ENCODE measurements at places on chromosomes 6 and 20.

DNA sequence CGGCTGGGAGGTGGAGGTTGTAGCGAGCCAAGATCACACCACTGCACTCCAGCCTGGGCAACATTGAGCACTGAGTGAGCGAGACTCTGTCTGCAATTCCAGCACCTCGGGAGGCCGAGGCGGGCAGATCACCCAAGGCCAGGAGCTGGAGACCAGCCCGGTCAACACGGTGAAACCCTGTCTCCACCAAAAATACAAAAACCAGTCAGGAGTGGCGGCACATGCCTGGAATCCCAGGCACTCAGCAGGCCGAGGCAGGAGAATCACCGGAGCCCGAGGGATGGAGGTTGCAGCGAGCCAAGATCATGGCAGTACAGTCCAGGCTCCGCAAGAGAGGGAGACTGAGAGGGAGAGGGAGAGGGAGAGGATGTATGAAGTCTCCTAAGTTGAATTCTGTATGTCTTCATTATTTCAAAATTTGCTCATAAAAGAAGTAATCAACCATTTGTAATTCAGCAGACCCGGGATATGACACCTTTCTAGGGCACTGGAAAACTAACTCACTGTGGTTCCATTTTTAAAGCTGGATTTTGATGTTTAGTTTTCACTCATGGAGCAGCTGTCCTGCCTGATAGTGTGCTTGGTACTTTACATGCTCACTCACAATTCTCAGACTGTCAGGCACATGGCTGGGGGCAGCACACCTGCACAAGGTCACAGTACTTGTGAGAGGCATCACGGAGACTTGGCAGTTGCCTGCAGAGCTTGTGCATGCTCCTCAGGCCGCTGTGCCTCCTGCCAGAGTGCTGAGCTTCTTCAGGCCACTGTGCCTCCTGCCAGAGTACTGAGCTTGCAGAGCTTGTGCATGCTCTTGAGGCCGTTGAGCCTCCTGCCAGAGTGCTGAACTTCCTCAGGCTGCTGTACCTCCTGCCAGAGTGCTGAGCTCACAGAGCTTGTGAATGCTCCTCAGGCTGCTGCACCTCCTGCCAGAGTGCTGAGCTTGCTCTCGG, 106.2 kb downstream of the ERMARD start:
- no peak for DNase-seq

DNA sequence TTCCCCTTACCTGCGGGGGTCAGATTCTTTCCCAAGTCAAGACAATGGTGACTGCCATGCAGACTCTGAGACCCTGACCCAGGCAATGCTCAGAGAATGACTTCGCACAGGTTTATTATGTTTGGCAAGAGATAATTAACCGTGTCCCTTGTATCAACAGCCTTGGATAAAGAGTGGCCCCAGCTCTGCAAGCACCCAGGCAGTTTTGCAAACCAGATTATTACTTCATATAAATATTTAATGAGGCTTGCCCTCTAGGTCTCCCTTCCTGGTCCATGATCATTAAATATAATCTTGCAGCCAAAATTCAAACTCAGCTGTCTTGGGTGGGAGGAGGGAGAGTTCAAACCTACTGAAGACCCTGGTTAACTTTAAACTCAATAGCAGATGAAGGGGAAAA, 156.5 kb downstream of the ANKRD60 start:
- no peak for DNase-seq

- DNase-seq = no peak
Observed at GRCh38 chr20:33846291-33846935, 35.3 kb downstream of the CHMP4B start.

DNA sequence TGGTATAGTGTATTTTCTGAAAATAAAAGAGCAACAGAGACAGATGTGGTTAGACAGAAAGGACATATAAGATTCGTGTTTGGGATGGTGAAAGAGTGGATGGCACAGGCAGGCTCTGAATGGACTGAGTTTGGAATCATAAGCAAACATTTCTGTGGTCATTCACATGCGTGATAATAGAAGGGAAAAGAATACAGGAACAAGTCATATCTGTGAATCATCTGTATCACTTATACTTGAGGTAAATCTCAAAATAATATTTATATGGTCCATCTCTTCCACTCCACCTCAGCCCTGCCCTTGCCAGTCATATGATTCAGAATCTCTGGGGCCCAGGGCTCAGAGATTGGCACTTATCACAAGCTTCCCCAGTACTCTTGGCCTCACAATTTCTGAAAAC, 535.1 kb downstream of the BCKDHB start:
- DNase-seq = no peak

GRCh38 chr6:150499882-150500312, 99.8 kb upstream of the PLEKHG1 start:
- no peak for DNase-seq

DNA sequence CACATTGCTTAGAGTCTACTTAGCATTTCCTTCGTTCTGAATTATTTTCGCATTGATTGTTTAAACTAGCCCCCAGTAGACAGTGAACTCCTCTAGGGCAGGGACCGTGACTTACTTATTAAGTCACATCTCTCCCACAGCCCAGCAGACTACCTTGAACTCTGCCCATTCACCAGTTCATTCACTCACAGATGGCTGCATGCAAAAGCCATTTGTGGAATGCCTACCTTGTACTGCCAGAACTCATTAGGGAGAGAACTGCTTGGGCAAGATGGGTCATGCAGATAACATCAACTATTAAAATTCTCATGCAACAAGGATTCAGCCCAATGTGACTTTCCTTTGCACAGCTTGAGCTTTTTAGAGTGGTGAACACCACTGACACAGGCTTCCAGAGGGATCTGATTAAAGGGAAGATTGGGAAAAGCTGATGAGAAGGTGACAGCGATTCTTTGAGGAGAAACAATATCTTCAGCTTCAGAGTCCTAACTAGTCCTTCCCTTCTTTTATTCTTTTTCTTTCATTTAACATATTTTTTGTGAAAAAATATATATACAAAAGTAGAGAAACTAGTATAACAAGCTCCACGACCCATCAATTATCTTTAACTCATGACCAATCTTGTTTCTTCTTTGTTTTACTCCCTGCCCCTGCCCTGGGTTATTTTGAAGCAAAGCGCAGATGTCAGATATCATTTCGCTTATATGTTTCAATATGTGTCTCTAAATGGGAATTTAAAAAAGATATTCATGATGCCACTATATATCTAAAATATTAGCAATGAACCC, 273.9 kb downstream of the CDC5L start:
- no peak for DNase-seq

DNA sequence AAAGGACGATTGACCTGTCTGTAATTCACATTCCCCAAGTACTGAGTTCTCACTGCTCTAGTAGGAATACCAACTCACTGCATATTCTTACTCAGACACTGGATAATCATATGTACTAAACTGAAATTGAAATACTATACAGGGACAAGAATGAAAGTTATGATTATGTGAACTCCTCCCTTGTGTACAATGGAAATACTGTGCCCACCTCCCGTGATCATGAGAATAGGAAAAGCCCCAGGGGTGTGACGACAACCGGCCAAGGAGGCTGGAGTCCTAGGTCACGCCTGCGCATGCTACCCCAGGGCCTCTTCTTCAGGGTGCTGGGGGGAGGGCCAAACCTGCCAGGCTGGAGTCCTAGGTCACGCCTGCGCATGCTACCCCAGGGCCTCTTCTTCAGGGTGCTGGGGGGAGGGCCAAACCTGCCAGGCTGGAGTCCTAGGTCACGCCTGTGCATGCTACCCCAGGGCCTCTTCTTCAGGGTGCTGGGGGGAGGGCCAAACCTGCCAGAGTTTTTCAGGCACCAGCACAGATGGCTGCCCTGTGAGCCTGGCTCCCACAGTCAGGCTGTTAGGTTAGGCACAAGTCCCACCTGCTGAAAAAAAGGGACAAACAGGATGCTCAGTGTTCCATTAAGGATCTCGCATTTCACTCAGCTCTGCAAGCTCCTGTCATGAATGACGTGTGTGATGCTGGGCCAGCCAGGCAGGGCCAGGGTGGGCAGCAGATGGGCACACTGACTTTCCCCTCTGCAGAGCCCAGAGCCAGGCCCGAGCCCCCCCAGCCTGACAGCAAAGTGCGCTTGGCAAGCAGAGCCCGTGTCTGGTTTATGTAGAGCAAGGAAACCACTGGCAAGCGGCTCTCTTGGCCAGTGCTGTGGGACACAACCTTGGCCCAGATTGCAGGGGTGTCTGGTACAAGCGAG, 107.7 kb downstream of the FOXF2 start:
- no peak for DNase-seq

- no peak for DNase-seq
Observed at GRCh38 chr20:24588047-24588635, 118.7 kb downstream of the SYNDIG1 start.

- no peak for DNase-seq
Observed at GRCh38 chr6:113076116-113076515, 729.0 kb downstream of the RFPL4B start.

- DNase-seq = no peak
Observed at GRCh38 chr20:15842872-15843271, 730.4 kb downstream of the KIF16B start.

DNA sequence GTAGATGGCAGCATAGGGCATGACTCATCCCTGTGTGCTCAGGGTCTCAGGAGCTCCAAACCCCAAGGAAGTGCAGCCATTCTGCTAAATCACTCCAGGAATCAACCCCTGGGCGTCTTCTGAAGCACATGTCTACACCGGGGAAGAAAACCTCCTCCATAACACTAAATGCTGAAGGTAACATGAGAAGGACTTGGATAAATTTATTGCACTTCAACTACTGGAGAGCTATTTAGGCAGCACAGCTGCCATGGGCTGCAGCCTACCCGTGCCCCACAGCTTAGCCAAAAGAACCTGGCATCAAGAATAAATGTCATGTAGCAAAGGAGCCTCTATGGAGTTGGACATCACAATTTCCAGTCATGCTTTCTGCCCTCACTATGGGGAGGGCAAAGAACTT, 152.4 kb upstream of the PROKR2 start:
- no peak for DNase-seq

DNA sequence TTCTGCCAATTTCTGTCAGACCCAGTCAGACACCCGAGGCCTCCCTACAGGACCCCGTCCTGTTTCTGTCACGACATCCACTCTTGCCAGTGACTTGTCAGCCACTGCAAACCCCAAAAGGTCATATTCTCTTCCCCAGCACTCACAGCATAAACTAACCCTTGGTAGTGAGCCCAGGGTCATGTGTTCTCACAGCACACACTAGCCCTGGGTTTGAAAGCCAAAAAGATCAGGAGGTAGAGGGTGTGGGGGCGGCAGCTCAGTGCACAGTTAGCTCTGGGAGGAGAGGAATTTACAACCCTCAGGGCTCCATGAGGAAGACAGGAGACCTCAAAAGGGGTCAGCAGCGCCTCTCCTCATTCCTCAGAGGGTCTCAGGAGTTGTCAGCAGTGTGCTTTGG, 9.9 kb upstream of the SNX9 start:
- no peak for DNase-seq

DNA sequence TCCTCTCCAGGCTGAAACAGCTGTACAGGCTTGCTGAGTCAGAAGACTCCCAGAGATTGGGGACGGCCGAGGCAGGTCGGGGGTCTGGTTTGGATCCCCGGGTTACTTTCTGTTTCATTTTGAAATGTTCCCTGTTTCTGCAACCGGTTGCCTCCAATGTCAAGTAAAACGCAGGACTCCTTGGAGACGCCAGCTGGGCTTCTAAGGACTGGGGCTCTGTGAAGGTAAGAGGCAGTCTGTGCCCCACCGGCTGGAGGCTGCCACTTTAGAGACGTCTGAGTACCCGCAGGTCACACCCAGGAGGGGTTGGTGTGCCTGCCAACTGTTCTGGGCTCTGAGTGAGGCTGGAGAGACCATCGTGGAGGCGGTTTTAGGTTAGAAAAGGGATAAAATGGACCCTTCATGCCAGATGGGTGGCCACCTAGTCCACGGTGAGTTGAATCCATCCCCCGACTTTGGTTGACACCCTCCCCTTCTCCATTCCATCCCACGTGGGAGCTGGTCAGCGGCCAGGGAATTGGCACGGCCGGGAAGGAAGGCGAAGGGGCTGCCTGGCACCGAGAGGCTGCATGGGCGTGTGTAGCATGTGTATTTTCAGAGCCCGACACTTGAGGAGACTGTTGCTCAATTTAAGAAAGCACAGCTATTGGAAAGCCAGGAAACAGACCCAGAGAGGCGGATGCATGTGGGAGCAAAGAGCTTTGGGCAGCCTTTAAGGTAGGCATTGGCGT, 240.9 kb downstream of the PHACTR1 start:
- no peak for DNase-seq

- no peak for DNase-seq
Observed at GRCh38 chr20:9981829-9982228, 53.0 kb upstream of the ANKEF1 start.

DNA sequence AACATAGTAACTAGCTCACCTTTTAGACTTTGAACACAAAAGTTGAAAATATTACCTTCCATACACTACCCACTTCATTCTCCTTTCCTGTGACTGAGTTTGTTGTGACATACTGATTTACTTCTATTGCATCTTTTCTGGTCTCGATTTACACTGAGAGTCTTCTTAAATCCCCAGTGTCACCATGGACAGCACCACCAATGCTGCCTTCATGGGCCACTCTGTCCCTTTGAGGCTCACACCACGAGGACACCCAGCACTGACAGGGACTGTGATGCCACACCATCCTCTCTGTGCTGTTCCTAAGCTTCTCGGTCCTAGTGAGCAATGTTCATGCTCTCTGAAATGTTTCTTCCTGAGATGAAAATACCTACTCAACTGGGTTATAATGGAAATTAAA, 337.1 kb upstream of the IRAK1BP1 start:
- no peak for DNase-seq

GRCh38 chr6:157099912-157100593, 223.3 kb downstream of the TMEM242 start:
- DNase-seq = no peak

DNA sequence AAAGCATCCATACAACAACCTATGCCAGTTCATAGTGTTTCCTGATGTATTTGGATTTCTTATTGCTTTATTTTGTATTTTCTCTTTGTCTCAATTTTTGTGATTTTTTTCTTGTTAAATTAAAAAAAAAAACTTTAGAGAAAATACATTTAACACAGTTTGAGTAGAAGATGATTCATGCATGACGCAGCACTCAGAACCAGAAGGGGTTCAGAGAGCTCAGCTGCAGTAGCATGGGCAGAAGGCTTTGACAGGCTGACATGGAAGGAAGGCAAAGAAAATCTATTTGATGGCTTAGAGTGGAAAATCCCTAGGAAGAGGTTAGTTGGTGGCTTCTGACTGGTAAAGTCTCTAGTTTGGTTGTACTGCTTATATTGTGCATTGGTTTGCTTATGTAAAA, 207.2 kb upstream of the STXBP5 start:
- no peak for DNase-seq

GRCh38 chr20:23776067-23776771, 25.5 kb upstream of the CST1 start:
- DNase-seq = no peak

DNA sequence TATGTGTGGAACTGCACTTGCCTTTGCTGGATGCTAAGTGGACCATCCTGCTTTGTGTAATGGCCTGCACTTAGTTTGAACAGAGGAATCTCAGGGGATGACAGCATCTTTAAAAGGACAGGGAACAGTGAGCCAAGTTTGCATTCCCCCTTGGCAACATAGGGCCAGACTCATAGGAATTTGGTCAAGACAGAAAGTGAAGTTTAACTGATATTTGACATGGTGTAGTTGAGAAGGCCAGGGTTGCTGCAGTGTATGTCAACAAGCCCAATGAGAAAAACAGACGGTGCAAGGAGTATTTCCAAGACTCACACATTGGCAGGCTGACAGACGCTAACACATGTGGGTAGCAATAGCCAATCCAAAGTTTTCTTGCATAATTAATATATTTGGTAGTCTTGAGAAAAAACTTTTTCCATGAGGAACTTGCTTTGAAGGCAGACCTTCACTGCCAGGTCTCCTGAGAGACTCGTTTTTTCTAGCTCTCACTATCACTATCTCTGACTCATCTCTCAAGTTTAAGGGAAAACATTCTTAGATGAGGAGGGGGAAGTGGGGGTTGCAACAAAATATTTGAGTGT, 213.8 kb downstream of the IBTK start:
- no peak for DNase-seq

- DNase-seq = no peak
Observed at GRCh38 chr6:168314948-168315347, 4.6 kb downstream of the DACT2 start.

Data from NCI-H2107 (cell line).